MCF 10A (cell line): ENCODE measurements at places on chromosomes 2 and 18.
A peak's percentile ranks its signal among the peaks of the same experiment; 100 is the strongest.

GRCh38 chr2:64730551-64731262 lies 77.0 kb upstream of the SERTAD2 start:
- peak; percentile 81 for DNase-seq

DNA sequence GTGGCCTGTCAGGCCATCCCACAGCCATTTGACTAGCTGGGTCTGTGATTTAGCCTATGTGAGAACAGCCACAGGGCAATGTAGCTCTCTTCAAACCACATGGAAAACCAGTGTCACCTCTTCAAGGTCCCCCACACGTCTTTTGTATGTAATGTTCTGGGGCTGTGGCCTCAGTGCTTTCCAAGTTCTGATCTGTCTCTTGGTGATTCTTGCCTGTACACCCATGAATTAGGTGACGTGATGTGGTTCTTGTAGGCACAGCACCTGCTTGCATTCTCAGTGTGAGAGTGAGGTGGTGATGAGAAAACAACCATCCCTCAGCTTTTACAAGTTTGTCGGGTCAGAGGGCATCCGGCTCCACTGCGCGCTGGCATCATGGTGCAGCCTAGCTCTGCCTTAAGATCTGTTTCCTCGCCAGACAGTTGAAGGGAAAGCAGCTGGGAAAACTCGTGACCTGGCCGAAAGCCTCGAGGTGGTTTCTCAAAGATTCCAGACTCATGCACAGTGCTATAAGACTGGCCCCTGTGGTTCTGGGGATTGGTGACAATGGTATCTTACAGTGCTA lies 125.8 kb downstream of the TANC1 start:
- no peak for DNase-seq

DNA sequence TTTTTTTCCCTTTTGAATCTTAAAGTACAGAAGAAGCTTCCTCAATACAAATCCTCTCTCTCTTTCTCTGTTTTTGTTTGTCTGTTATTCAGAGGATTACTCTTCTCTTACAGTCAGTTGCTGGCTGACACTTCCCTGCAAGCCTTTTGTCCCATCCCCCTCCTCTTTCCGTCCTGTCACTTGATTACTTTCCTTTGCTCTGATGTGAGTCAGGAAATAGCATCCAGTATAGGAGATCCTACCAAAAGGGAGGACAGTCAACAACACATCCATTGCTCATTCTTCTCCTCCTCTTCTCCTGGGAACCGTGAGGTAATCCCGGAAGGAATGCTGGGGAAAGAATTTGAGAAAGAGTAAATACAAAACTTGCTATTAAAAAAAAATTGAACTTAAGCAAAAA lies 79.3 kb upstream of the SCN7A start:
- DNase-seq = no peak

- no peak for DNase-seq
Observed at GRCh38 chr2:230224458-230224857, 1.1 kb upstream of the SP140 start.

GRCh38 chr2:9548506-9548905 lies 7.1 kb downstream of the ADAM17 start:
- DNase-seq = no peak

DNA sequence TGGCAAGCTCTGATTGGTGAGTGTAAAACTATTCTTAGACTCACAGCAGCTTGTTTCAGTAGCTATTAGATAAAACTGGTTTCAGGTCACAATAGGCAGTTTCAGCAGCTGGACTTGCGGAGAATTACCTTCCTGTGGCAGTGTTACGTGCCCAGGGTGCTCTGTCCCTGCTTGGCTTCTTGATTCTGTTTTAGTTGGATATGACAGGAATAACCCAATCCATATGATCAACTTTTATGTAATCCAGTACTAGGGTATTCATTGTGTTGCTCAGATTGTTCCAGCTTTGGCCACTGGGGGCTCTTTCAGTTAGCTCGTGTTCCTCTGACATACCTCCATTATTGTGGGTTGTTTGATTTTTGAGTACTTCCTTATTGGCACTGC lies 43.1 kb downstream of the INPP4A start:
- peak; percentile 43 for DNase-seq

DNA sequence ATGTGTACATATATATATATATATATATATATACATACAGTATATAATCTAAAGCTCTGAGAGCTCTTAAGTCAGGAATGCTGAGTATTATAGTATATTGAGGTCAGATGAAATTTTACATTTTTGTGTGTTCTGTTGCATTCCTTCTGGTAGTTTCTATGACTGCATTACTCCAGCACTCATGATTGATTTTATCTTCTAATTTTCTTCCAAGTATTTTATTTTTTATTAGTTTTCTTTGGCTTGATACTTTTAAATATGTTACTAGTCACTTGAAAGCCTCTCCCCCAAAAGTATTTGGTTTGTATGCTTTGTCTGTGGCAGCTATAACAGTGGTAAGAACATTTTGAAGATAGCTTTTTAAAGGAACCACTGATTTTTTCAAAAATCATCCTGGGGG lies 25.0 kb downstream of the METTL21A start:
- DNase-seq = no peak

- DNase-seq = no peak
Observed at GRCh38 chr2:160639472-160639871, 145.9 kb upstream of the RBMS1 start.

DNA sequence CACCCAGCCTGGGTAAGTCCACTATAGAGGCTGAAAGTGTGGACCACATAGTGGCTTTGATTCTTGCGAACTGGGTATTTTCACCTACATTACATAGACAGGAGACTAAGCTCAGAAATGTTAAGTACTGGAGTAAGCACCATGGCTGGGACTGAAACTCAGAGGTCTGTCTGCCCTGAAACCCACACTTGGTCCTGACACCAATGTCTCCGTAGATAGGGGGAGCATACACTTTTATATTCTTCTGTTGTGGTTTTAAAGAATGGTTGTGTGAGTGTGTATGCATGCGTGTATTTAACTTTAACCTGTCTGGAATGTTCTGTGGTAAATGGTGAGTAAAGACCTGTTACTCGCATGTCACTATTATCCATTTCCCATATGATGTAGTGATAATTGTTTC lies 10.3 kb upstream of the NPPC start:
- no peak for DNase-seq

GRCh38 chr18:37332628-37333420 lies 232.8 kb downstream of the CELF4 start:
- no peak for DNase-seq

- no peak for DNase-seq
Observed at GRCh38 chr2:238467062-238467461, 40.3 kb downstream of the ASB1 start.

GRCh38 chr2:231395188-231396057 lies at the start of gene B3GNT7:
Gene B3GNT7 (plus strand): TSS chr2:231395710. CDS start chr2:231395804, 94 bp downstream.
- DNase-seq = no peak

DNA sequence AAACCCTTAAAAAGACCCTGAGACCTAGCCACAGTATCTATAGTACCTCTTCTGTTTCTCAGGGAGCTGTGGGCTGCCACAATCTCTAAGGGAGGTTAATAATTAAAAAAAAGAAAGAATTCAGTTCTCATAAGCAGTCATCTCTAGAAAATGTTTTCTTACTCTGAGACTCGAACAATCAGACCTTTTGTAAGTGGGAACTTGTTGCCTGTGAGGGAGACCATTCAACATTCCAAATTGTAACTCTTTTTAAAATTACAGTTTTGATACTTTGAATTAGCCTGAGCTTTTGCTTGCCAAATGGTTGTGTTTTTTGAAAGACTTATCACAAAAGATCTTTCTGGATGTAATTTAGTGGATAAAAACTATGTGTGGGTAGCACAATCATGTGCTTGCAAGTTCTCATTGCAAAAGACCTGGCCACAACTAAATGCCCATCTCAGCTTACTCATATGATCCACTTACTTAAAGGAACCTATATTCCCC lies 33.3 kb downstream of the IL1R2 start:
- no peak for DNase-seq

DNA sequence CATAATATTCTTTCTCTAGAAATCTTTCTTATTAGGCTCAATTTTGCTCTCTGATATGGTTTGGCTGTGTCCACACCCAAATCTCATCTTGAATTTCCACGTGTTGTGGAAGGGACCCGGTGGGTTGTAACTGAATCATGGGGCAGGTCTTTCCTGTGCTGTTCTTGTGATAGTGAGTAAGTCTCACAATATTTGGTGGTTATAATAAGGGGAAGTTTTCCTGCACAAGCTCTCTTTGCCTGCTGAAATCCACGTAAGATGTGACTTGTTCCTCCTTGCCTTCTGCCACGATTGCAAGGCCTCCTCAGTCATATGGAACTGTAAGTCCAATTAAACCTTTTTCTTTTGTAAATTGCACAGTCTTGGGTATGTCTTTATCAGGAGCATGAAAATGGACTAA lies 73.8 kb downstream of the CAVIN2 start:
- DNase-seq = no peak

- peak; percentile 39 for DNase-seq
Observed at GRCh38 chr2:151774506-151774905, 40.2 kb upstream of the NEB start.

GRCh38 chr2:29398384-29399237 lies 283.4 kb downstream of the CLIP4 start:
- peak; percentile 4 for DNase-seq

DNA sequence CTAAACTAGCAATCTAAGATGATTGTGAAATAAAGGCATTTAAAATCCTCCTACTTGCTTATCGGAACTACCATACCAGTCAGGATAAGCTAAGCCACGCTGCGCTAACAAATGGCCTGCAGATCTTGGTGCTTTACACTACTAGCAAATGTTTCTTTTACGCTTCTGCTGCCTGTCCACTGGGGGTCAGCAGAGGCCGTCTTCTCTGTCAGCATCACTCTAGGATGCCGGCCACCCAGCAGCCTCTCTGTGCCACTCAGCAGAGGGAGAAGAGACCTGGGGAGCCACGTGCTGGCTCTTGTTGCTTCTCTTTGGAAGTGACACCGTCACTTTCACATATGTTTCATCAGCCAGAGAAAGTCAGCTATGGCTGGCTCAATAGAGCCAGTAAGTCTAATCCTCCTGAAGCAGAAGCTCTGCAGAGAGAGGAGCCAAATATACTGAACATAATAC lies 36.6 kb downstream of the COPS8 start:
- peak; percentile 82 for DNase-seq

GRCh38 chr2:205715831-205716525 lies 33.7 kb downstream of the NRP2 start:
- peak; percentile 26 for DNase-seq

DNA sequence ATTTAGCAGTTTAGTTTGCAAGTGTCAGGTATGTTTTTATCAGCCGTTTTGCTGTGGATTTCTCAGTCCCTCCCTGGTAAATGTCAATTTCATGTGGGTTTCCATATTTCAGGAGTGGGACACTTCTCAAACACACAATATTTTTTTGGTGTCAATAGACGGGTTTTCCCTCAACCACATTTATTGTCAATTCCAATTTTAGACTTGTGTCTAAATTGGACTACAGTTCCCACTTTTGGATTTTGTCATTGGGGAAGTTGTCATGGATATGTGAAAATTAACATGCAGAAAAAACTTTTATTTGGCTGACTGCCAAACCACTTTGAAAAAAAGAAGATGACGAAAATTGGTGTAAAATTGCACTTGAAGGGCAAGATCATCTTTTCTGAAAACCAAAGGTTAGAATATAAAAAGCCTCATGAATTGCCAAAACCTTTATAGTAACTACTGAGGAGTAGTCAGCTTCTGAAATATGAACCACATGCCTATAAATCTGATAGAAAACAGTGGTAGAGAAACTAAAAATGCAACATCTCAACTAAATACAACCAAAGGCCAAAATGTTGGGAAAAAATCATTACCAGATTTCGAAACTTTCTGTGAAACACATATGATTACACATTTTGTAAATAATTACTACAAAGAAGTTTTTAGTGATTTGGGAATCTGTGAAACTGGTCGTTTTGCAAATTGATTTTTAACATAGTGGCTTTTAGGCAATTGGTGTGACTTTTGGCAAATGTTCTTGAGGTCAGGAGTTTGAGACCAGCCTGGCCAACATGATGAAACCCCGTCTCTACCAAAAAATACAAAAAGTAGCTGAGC lies 106.4 kb downstream of the BCL2L11 start:
- peak; percentile 45 for DNase-seq

DNA sequence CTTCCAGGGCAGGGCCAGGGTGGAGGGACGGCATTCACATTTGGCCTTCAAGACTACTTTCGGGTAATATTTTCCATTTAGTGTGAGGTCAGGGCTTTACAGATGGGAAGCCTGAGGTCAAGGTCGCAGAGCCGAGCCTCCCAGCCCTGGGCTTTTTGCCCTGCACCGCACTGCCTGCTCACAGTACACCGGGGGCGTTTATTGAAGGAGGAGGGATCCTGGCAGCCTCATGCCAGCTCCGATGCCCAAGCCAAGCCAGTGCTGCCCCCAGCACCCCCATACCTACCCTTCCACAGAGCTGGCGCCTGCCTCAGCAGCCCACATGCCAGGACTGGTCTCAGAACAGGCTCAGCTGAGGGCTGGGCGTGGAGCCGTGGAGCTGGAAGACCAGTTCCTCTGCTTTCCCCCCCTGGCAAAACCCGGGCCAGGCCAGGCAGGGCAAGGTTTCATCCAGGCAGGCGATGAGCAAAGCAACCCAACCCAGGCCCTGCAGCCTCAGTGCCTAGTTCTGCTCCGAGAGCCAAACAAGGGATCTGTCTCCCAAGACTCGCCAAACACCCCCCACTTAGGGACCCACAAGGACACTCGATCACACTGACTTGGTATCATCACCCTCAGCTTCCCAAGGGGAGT lies 11.9 kb downstream of the SDC1 start:
- peak; percentile 83 for DNase-seq

- DNase-seq = no peak
Observed at GRCh38 chr2:121159291-121160071, 125.5 kb downstream of the TFCP2L1 start.

GRCh38 chr2:165120740-165121467 lies 82.9 kb downstream of the SCN3A start:
- DNase-seq = no peak

DNA sequence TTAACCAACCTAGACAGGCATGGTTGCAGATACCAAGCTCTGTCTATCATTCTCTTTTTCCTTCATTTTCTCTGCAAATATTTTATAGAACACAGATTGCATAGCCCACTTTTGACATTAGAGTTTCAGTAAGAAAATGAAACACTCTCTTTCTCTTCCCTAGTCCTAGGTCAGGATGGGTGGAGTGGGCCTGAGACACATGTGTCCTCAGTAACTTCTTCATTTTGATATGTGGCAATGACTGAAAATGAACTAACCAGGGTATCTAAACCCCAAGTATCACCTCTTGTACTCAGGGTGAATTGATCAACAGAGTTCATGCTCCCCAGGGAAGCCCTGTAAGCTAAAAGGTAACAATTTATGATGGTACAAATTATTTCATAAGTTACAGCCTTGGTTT lies 37.0 kb upstream of the KYNU start:
- DNase-seq = no peak
